ENCODE measurements at places on chromosomes 2 and 18.

- DNase-seq = no peak
These were observed 289.7 kb downstream of the MYT1L start for GRCh38 chr2:2041256-2041824.

DNA sequence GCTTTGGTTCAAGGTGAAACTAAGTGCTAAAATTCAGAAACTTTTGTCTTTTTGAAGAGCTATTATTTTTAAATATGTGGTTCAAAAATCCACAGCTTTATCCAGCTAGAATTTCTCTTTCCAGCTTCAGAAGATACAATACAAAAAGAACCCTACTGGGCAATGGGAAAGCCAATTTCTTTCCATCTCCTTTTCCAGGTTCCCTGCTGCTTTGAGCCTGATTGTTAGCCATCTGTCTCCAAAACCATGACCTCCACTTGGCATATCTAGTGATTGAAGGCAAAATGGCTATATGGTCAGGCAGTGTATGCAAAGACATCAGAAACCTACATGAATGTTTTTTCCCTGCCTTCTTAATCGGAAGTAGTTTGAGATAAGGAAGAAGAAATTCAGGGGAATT lies 134.1 kb downstream of the KCNH7 start:
- no peak for DNase-seq

DNA sequence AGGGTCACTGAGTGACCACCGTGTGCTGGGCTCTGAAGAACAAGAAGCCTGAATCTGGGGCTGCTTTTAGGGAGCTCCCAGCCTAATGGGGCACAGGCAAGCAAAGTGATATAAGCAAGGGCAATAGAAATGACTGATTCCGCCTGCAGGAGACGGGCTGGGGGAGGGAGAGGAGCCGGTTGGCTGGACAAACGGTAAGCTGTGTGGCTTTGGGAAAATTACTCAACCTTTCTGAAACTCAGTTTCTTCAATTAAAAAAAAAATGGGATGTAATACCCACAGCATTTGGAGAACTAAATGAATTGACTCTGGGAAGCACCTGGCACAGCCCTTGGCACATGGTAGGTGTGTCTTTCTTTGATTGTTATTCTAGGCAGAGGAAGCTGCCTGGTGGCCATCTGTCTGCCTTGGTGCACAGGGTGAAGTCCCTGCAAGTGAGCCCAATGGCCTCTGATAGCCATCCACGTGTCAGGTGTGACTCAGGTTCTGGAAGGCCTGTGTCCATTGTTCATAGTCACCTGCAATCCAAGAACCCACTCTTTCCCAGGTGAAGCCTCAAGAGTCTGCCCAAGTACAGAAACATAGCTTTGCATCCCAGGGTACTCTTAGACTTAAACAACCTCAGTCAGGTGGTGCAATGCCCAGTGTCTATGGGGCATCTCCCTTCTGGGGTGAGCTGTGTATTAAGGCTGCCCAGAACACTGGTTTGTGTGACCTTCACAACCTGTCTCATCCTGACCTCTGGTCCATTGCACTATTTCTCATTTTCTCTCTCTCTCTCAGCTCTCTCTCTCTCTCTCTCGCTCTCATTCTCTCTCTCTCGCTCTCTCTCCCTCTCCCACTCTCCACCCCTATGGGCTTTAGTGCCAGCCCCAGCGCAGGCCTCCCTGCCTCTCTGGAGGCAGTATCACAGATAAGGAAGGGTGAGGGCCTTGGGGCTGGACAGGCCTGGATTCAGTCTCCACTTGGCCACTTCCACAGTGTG lies 30.0 kb upstream of the NTSR2 start:
- DNase-seq = no peak

DNA sequence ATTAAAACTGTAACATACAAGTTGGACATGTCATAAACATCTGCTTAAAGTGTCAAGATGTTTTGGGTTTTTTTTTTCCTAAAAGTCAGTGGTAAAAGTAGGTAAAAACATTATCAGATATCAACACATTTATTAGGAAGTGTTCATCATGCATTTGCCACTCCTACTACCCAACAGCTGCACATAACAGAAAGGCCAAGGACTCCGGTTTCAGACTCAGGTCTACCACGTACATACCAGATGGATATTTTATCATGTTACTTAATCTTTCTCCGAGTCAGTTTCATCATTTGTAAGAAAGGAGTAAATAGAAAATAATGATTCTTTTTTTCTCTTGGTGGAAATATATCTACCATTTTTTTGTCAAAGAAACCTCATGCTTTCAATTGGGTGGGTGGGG lies 192.3 kb downstream of the UBE2E3 start:
- DNase-seq = no peak

- DNase-seq = no peak
These were observed 7.9 kb downstream of the GAD1 start for GRCh38 chr2:170824526-170825015.

GRCh38 chr2:42117923-42118753 lies 51.0 kb upstream of the EML4 start:
- no peak for DNase-seq

- no peak for DNase-seq
These were observed 20.1 kb upstream of the SCYGR2 start for GRCh38 chr2:227578642-227579041.

DNA sequence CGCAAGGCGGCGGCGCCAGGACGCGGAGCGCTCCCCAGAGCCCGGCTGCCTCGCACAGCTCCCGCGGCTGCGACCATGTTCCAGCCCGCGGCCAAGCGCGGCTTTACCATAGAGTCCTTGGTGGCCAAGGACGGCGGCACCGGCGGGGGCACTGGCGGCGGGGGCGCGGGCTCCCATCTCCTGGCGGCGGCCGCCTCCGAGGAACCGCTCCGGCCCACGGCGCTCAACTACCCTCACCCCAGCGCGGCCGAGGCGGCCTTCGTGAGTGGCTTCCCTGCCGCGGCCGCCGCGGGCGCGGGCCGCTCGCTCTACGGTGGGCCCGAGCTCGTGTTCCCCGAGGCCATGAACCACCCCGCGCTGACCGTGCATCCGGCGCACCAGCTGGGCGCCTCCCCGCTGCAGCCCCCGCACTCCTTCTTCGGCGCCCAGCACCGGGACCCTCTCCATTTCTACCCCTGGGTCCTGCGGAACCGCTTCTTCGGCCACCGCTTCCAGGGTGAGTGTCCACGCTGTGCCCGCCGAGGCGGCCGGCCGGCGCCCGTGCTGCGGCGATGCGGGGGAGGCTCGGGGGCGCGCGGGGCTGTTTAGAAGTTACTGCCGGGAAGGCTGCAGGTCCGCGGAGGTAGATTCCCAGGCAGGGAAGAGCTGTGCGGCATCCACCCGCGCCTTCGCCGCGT lies 696 bp downstream of the EMX1 start:
- no peak for DNase-seq

DNA sequence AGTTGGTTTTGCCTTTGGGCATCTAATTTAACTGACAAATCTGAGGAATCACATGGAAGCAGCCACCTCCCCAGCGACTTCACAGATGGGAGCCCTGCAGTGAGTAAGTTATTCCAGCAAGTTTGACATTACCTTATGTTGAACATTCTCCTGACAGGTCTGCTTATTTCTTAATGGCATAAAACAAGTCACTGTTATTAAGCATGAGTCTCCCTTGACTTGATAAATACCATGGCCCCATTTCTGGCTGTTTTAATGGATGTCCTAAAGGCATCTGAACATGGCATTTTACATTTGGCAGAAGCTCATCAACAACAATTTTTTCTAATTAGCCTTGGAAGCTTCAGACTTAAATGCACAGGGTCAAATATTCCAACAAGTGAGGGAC lies 92.6 kb upstream of the CREB1 start:
- no peak for DNase-seq
